Sciatic nerve (tissue), 2 donors: ENCODE measurements at places on chromosomes 3 and 15. TPM values are rescaled to one million over a fixed set of nuclear protein-coding genes. Genes with fewer than 3 reads are reported as not detected.

Gene IL5RA
- 0.49 TPM for total RNA-seq

DNA sequence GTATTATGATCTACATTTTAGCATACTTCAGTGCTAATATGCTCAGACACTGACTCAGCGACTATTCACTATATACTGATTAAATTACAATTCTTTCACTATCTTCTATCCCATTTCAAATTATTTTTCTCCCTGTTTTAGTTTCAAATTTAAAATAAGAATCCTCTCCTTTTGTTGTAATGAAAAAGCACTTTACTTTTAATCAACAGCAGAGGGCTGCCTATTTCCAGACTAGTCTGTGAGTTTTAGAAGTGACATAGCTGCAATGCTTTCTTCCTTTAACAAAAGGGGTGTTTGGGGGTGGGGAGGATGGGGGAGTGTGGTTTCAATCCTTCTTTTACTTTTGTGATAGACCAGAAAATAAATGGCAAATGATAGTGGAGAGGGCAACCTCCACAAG is 2.4 kb downstream of the NEDD4 start:
- no peak for DNase-seq

DNA sequence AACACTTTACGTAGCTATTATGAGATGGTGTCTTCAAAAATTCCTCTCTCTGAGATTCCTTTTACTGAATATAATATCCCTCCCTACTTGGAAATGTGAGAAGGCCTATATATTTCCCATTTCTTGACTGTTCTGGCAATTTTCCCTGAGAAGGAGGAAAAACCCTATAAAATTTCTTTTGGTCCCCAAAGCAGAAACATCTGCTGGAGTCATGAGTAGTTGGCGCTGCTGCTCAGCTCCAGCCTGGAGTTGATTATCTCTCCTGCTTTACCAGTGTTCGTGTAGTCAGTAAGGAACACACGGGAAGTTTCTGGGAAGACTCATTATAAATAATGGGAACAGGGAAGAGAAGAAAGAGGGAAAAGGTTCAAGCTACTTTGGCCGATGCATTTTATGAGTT is 680.1 kb downstream of the EPHA3 start:
- DNase-seq: no peak

Gene RFX7
- 19.6 TPM for total RNA-seq

DNA sequence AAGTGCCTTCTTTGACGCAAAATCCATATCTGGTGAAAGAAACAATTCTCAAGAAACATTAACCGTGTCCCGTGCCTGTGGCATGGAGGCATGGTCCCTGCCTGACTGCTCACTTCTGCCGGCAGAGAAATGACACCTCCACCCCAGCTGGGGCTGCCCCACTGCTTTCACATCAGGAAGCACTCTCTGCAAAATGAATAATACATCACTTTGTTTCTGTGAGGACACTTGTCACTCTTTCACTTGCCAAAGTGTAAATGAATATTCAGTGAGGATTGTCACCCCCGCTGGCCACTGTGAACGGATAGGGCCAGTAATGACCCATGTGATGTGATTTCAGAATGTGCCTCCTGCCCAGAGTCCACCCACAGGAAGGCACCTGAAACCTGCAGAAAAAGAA is 31.1 kb upstream of the SLC24A5 start:
- DNase-seq: no peak

DNA sequence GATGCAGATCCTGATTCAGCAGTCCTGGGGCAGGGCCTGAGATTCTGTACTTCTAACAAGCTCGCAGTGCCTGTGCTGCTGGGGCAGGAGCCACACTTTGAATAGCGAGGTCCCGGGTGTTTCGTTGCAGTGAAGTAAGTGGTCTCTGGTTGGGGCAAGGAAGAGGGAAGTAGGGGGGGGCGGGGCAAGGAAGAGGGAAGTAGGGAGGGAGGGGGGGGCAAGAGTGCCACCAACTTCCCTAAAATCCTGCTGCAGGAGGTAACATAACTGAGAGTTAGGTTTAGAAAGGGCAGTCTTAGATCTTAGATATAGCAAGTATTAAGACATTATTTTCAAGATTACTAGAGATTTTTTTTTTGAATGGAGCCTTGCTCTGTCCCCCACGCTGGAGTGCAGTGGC is 35.5 kb downstream of the CRTAP start:
- no peak for DNase-seq

DNA sequence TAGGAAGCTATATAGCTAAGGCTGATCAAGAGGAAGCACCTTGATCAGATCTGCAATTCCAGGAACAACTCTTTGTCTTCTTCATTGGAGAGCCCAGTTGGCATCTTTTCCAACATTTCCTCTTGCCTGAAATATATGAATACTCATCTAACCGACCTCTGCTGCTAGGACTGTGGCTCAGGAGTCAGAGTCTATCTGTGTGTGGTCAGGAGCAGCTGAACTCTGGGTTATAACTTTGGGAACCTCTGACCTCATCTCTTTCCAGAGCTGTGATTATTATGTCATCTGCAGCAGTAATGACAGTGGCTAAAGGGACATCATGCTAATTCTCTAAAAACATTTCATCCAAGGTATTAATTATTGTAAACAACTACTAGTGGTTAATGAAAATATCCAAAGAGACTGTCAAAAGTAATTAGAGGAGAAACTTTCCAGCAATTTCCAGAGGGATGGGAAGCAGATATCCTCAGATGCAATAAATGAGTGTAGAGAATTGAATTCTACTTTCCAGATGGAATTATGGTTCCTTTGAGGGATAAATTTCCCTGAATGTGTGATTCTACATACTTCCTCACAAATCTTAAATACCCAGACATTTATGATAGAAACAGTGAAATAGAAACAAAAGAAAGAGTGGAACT is 11.5 kb upstream of the SPINK8 start:
- no peak for DNase-seq

DNA sequence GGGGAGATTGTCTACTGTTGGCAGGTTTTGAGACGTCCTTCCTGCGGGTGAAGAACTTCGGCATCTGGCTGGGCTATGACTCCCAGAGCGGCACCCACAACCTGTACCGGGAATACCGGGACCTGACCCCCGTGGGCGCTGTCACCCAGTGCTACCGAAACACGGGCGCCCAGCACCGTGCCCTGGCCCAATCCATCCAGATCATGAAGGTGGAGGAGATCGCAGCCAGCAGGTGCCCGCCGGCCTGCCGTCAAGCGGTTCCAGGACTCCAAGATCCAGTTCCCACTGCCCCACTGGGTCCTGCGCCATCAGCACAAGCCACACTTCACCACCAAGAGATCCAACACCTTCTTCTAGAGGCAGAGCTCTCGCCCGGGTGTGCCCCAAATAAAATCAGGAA is 194.9 kb upstream of the EPHA6 start:
- DNase-seq: no peak

DNA sequence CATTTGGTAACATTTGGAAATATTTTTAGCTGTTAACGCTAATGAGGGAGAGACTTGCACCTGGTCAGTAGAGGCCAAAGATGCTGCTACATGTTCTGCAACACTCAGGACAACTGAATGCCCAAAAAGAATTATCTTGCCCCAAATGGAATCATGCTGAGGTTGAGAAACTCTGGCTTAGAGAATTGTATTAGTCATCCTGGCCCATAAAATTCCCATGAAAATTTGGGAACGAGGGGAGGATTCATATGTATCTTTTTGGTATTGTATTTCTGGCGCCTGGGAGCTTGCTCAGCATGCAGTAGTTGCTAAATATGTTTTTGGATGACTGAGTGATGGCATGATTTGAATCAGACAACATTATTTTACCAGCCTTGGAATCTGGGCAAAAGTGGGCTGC is 59.9 kb downstream of the CHL1 start:
- no peak for DNase-seq

- no peak for DNase-seq
Observed at GRCh38 chr3:141835557-141836229, 40.8 kb upstream of the ATP1B3 start.
